ENCODE measurements at places on chromosomes 7 and 10.

DNA sequence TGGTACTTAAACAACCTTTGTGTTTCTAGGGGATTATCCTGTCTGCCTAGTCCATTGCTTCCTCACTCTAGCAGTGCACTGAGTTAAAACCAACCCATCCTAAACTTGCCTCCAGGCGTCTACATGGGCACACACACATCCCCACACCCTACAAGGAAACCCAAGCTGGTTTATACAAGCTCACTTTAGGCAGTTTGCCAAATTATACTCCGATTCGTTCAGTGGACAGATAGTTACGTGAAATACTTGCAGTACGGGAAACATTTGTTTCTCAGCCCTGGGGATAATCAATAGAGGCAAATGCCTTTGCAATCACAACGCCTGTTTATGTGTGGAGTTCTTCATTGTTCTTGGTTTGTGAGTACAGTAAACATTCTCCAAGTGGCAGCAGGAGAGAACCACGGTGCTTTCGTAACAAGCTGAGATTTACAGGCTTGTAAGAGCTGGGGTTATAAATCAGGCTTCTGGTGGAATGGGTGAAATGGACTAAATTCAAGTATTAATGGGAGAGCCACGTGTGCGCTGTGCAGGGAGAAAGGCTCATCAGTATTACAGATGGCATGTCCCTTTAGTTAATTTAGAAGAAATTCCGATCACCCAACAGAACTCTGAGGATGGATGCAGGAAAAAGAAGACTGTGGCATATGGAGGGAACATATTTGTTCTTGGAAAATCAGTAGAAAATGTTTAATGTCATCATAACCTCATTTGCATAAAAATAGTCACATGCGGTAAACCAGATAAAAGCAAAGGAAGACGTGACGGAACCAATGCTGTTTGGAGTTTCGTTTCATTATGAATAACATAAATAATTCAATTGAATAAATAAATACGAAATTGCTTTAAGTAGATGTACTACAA is 217.1 kb downstream of the GALNT17 start:
- DNase-seq: no peak

DNA sequence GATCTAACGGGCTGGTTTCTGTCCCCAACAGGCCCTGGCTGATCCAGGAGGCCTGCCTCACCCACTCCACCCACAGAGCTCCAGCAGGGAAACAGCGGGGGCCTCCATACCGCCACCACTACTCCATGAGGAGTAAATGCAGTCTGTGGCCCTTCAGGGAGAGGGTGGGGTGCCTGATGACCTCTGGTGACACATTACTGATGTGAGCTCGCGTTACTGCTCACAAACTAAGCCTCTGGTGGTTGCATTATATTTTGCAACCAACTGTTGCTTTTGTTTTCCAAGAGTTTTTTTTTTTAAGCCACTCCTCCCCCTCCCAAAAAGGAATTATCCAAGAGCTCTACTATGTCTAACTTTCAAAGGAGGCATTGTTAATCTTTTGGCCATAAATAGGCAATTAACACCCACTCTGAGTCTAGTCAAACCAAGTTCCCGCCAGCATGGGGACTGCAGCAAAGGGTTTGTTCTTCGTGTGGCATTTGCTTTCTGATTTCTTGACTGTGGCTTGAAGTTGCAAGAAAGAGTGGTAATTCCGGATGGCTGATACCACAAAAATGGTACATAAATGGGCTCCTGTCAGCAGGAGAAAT is 72.6 kb downstream of the FAM53B start:
- no peak for DNase-seq

GRCh38 chr7:143284591-143285469 is at the start of gene TMEM139:
TSS of gene TMEM139 (plus strand) at chr7:143284958. CDS start at chr7:143285958, 1,000 bp downstream.
- no peak for DNase-seq

DNA sequence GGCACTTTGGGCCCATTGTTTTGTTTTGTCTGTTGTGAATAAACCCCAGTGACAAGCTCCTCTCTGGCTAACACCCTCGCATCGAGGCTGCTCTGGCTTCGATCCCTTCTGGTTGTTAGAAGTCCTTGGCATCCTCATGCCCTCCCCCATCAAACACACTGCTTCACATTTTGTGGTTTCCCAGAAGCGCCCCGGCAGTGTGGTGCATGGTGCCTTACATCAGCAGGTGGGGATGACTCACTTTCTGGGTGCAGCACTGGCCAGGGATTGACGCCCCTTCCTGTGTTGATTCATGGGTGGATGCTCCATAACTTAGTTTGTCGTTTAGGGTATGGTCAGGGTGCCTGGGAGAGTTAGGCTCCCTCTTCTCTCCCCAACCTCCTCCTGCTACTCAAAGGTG is 51.4 kb downstream of the PLPP4 start:
- no peak for DNase-seq

GRCh38 chr7:38825721-38826440 is 83.1 kb downstream of the VPS41 start:
- no peak for DNase-seq

DNA sequence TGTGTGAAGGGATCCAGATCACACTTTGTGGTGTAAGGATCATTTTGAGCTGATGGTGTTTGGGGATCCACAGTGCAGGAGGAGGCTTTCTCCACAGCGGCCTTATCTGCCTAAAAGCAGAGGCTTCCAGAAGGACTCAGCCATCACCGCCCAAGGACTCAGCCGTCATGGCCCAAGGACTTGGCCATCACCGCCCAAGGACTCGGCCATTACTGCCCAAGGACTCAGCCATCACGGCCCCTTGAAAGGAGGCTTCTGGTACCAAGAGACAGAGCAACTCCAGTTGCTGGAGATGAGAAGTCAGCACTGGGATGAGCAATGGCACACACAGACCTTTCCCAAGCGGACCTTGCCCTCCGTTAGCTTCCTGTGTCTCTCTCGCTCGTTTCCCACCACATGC is 6.0 kb upstream of the CFAP46 start:
- no peak for DNase-seq
